Heart left ventricle (tissue), 16 donors: ENCODE measurements at places on chromosomes 7 and 10. TPM values are rescaled to one million over a fixed set of nuclear protein-coding genes. Genes with fewer than 3 reads are reported as not detected.

GRCh38 chr7:98619450-98620321, 2.6 kb downstream of the NPTX2 start:
- DNase-seq, result peak; percentile 22

- no peak for DNase-seq
Observed at GRCh38 chr10:124697837-124698544, 46.2 kb downstream of the FAM53B start.

The DYNC1I1 gene
- 6.1 TPM for polyA plus RNA-seq

DNA sequence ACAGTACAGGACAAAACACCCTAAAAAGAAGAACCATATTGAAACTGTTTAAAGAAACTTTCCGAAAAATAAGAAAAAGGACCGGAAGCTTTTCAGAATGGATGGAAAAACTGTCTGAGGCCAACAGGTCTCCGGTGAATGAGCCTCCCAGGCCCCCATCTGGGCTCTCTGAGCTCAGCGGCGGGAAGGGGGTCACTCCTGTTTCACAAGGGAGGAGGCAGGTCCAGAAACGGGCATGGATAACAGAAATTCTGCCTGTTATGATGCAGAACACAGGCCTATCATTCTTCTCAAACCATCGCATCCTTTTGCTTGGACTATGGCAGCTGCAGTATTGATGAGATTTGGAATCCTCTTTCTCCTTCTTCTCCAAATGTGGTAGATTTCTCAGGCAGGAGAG, 58.9 kb upstream of the SHH start:
- no peak for DNase-seq

The C10orf105 gene
- polyA plus RNA-seq, result 0.08 TPM

GRCh38 chr10:122454071-122454470, 382 bp upstream of the ARMS2 start:
- no peak for DNase-seq

The PRSS1 gene
- not detected for polyA plus RNA-seq

GRCh38 chr7:46756996-46757395, 824.9 kb downstream of the TNS3 start:
- no peak for DNase-seq

DNA sequence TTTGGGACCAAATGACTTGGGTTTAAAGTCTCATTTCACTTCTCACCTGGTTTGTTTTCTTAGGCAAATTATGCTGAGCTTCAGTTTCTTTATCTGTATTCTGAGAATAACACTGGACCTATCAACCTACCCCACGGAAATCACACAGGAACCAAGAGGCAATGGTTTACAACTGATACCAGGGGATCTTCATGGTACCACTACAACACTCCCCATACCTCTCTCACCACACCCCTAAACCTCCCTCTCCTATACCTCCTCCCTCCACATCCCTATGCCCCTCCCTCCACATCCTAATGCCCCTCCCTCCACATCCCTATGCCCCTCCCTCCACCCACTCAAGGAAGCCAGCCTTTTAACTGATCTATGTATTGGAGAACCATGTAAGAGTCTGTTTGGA, 9.9 kb downstream of the FAM204A start:
- no peak for DNase-seq

- peak; percentile 85 for DNase-seq
Observed at GRCh38 chr10:88879534-88880281, at the start of gene STAMBPL1. Gene STAMBPL1 (plus strand): TSS chr10:88880245. CDS start chr10:88901709, 21,464 bp downstream.

GRCh38 chr10:126663328-126663727, 7.2 kb downstream of the C10orf90 start:
- DNase-seq, result peak; percentile 71

DNA sequence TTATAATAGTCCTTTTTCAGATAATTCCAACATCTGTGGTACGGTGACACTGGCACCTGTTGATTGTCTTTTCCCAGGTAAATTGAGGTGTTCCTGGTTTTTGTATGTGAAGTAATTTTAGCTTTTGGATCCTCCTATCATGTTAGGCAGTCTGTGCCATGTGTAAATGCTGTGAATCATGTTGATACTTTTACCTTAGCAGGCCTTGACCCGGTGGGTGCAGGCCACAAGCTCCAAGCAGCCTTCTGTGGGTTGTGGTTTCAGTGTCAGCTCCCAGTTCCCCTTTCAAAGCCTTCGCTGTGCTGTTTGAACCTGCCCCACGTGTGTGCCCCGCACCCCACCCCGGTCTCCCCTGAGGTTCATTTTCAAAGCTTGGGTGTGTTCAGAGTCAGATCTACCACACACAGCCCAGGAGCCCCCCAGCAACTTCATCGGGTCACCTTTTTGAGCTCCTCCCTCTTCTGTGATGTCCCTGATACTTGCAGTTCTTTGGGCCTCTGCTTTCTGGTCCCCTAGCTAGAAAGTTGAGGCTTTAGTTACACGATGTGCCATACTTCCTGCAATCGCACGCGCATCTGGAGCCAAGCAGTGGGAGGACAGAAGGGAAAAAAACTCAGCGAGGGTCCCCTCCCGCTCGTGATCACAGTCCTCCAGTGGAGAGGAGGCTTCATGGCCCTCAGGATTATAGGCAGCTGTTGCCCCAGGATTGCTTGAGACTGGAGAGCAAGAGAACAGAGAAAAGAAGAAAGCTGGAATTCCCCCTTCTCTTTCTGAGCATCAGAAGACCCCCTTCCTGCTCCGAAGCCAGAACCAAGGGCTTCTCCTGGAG, 8.7 kb upstream of the BHLHA15 start:
- no peak for DNase-seq

DNA sequence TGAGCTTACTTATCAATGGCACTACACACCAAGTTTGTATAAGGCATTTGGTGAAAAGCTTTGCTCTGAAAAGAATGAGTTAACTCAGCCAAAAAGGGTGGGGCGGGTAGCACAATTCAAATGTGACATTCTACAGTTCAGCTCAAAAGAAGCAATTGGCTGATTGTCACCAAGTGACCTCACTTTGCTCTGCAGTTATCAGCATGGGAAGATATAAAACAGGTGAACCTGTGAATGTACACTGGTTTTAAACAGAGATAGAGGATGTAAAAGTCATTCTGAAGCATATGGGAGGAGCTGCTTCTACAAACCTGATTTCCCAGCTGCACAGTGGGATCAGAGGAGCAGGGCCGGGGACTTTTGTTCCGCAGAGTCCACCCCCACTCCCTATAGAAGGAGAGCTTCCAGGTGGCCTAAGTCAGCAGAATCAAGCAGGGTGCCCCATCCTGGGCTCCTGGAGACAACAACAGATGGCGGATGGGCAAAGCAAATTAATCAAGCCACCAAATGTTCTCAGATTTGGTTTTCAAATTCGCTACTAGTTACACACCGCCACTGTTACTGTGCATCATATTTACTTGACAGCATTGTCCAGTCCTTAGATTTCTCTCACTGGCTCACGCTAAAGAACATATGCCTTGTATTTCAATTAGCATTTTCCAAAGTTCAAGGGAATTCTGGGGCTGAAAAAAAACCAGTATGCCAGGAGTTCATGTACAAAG, 27.5 kb upstream of the NPVF start:
- no peak for DNase-seq

DNA sequence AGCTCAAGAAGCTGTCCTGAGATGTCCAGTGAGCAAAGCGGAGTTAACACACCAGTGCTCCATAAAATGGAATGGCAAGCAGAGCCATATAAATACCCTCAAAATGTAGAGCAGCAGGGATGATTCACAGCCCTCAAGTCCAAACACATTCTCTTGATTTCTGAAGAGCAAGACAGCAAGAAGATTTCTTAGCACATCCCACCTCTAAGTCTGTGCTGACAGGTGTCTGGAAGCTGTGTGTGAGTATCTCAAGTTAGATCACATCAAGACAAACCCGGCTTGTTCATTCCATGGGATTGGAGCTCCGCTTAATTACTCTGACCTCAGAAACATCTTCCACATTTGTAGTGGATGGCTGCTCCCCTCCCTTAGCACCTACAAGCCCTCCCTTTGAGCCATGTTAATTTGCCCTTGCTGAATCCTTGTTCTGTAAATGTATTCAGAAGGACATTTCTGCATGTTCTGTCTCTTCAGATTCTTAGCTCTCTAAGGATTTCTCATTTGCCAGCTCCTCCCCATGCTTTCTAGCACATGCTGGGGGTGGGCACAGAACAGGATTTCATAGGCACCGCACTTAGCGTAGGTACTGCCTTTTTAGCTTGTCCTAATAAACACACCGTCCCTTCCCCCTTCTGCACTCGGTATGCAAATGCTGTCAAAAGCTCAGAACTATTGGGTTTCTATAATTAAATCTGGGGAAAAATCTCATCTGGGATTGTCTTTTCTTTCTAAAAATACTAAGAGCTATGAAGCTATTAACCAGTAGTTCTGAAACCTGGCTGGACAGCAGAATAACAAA, 112.7 kb downstream of the CPXM2 start:
- no peak for DNase-seq

The H2AZ2 gene
- polyA plus RNA-seq, result 161 TPM

The GPNMB gene
- 97.5 TPM for polyA plus RNA-seq

DNA sequence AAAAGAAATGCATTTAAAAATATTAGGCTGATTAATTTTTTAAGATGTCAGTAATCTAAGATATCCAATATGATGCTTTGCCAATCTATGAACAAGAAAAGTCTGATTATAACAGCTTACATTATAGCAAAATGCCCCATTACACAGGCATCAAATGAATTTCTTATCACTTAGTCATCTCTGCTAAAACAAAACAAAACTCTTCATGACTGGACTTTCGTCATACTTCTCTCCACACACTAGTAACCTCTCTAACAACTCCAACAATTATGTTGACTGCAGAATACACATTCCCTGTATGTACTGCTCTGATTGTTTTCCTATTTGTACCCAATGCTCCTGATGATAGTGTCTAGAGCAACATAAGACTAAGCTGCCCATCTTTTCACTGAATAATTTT, 3.8 kb upstream of the MKI67 start:
- DNase-seq, result no peak

The RRP12 gene
- 32.7 TPM for polyA plus RNA-seq

GRCh38 chr7:130440527-130441365, at the start of gene CEP41:
Gene CEP41 (minus strand): TSS chr7:130441016. CDS start chr7:130440966, 50 bp downstream.
- peak; percentile 99 for DNase-seq

GRCh38 chr7:36303202-36304098, 86.2 kb upstream of the ANLN start:
- peak; percentile 88 for DNase-seq

- no peak for DNase-seq
Observed at GRCh38 chr7:150871601-150872000, 19.3 kb downstream of the AOC1 start.

DNA sequence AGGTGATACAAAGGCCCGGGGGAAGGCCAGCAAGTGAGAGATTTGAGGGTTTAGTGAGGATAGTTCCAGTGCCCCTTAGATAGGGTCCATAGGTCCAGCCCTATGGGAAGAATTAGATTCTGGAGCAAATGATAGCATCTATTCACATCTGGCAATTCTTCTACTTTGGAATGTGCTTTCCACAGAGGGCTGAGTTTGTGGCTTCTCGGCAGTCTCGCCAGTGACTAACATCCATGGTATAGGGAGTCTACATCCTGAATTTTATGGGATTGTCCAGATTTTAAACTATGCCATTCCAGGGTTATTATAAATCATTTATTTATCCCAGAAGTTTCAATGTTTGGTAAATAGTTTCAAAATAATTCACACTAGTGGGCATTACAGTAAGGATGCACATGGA, 207.3 kb upstream of the ADO start:
- no peak for DNase-seq

The ATG9B gene
- 0.38 TPM for polyA plus RNA-seq

- no peak for DNase-seq
Observed at GRCh38 chr10:131855461-131856401, 45.1 kb upstream of the PPP2R2D start.

GRCh38 chr10:100829933-100830727, 82.6 kb upstream of the SLF2 start:
- DNase-seq, result no peak

- no peak for DNase-seq
Observed at GRCh38 chr10:121406823-121407545, 191.3 kb downstream of the FGFR2 start.

- peak; percentile 88 for DNase-seq
Observed at GRCh38 chr7:157273208-157274093, 63.4 kb upstream of the DNAJB6 start.

DNA sequence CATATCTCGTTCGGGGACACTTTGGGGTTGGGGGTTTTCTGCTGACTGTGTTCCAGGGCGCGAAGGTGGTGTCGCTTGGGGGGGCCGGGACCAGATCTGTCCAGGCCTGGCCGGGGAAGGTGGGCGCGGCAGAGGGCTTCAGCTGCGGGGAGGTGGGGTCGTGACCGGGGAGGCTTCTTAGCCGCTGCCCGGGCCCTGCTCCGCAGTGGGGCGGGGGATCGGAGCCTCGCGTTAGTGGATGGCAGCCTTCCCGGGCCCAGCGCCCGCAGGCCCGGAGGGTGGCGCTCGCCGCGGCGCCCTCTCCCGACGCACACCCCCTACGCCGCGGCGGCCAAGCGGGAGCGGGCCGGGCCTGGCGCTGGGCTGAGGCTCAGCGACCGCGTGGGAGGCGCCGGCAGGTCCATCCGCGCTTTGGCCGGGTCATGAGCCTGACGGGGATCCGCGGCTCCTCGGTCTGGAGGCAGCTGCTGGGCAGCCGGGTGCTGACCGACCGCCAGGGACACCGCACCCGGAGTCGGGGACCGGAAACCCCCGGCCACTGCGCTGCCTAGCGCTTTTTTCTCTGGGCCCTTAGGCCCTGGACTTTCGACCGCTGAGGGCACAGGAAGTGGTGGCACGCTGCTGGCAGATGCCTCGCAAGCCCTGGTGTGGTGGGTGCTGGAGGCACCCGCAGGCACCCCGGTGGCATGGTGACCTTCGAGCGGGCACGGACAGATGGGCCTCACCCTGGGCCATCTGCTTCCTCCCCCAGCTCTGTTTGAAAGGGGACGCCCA, 1.2 kb downstream of the AGAP3 start:
- DNase-seq, result peak; percentile 67

DNA sequence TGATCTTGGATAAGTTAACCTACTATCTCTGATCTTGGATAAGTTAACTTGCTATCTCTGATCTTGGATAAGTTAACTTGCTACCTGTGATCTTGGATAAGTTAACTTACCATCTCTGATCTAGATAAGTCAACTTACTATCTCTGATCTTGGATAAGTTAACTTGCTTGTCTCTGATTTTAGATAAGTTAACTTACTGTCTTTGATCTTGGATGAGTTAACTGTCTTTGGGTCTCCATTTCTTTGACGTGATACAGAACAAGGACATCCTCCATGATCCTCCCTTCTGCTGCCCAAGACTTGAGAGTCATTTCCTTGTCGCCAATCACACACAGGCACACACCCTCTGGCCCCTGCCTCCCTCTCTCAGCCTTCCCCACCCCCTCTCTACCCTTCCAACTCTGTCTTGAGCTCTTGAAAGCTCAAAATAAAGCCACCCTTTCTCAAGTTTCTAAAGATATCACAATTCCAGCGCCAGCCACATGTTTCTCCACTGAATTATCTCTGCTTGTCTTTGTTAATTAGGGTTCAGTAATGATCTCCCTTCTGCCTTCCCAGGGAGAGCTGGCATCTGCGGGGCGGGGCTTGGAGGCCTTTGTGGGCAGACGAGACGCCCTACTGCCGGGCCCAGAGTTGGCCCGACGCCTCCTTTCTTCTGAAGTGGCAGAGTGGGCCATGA, 85.1 kb upstream of the GTF2I start:
- peak; percentile 28 for DNase-seq

GRCh38 chr7:158803367-158803969, 25.8 kb downstream of the ESYT2 start:
- DNase-seq, result no peak
